ENCODE measurements at places on chromosomes 4 and X.

DNA sequence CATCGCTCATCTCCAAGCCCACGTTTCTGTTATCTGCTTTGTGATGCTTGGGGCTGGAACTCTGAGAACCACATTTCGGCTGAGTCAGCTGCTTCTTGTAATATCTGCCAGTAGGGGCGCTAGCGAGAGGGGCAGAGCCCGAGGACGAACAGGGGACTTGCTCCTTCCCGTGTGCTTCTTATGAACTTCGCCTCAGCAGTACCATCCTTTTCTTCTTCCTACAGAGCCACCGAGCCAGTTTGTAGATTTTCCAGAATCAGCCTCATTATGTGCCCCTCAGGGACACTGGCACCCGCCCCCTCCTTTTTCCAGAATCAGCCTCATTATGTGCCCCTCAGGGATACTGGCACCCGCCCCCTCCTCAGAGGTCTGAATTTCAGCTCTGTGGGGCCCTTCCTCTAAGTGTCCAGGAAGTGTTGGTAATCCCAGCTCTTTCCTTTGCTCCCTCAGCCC lies 441.7 kb upstream of the RASGEF1B start:
- H3K4me1 ChIP-seq, result peaks cover 9% of the 10 kb centered on the region
- no peak overlapping the region for H3K27ac ChIP-seq
- H3K36me3 ChIP-seq, result peaks cover 2% of the 10 kb centered on the region
- peak; percentile 25 for DNase-seq
- H3K4me3 ChIP-seq, result no peak overlapping the region
- H3K27me3 ChIP-seq, result peaks cover 34% of the 10 kb centered on the region

- no peak overlapping the region for H3K27ac ChIP-seq
- H3K4me1 ChIP-seq, result peaks cover 4% of the 10 kb centered on the region
- DNase-seq, result no peak
- H3K27me3 ChIP-seq, result no peaks in the 10 kb centered on the region
- H3K4me3 ChIP-seq, result no peak overlapping the region
Observed at GRCh38 chr4:68469482-68469881, 22.2 kb downstream of the TMPRSS11E start.

DNA sequence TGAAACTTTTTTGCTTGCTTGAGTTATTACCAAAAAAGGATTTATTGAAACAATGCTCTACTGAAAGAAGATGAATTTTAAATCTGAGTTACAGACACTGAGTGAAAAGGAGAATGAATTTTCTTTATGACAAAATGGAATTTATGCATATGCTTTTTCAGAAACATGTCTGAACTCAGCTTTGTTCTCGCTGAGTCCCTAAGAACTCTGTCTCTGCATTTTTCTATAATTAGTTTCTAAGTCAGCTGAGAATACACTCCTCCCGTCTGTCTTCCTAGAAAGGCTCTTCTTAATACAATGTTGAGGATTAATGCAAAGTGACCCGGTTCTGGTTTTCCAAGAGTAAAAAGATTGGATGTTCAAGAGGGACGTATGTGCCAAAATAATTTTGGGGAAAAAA lies 463.5 kb downstream of the NKX6-1 start:
- DNase-seq, result no peak
- no peaks in the 10 kb centered on the region for H3K4me1 ChIP-seq
- no peak overlapping the region for H3K4me3 ChIP-seq

GRCh38 chr4:42411803-42412202 lies 14.5 kb downstream of the SHISA3 start:
- H3K27ac ChIP-seq, result no peak overlapping the region
- H3K27me3 ChIP-seq, result no peaks in the 10 kb centered on the region
- H3K4me1 ChIP-seq, result no peaks in the 10 kb centered on the region

GRCh38 chrX:20265221-20265725 lies 1.4 kb downstream of the RPS6KA3 start:
- peaks cover 8% of the 10 kb centered on the region for H3K36me3 ChIP-seq
- H3K27ac ChIP-seq, result peak overlapping the region; percentile 97
- peak; percentile 18 for DNase-seq
- H3K4me3 ChIP-seq, result peak overlapping the region; percentile 97
- H3K4me1 ChIP-seq, result peaks cover 24% of the 10 kb centered on the region

GRCh38 chr4:185993328-185993973 lies 75.5 kb upstream of the TLR3 start:
- H3K27me3 ChIP-seq, result peaks cover 9% of the 10 kb centered on the region
- no peak for DNase-seq
- H3K27ac ChIP-seq, result no peak overlapping the region
- peaks cover 2% of the 10 kb centered on the region for H3K36me3 ChIP-seq
- H3K4me3 ChIP-seq, result no peak overlapping the region

GRCh38 chr4:56655627-56656345 lies 25.3 kb downstream of the HOPX start:
- no peak for DNase-seq
- peaks cover 9% of the 10 kb centered on the region for H3K27me3 ChIP-seq
- peak overlapping the region; percentile 97 for H3K4me3 ChIP-seq

- H3K27me3 ChIP-seq, result peaks cover 24% of the 10 kb centered on the region
- no peaks in the 10 kb centered on the region for H3K4me1 ChIP-seq
- no peaks in the 10 kb centered on the region for H3K36me3 ChIP-seq
- H3K27ac ChIP-seq, result no peak overlapping the region
Observed at GRCh38 chr4:121278811-121279368, 101.9 kb downstream of the QRFPR start.

DNA sequence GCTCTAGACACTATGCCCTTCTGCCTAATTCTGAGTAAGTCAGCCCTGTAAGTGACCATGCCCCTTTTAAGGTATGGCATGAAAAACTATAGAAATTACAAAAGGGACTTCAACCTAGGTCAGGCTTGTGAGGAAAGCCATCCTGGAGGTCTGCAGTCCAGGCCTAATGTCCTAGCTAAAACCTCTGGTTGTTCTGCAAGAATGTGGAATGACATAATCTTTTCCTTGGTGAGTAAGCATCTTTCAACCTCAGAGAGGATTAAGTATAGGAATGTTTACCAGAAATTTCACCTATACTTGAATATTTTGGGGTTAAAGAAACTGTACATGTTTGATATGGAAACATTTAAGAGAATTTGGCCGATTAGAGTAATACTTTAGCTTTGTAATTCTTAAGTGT lies 23.8 kb upstream of the HPSE start:
- no peaks in the 10 kb centered on the region for H3K4me1 ChIP-seq
- H3K27ac ChIP-seq, result no peak overlapping the region
- no peaks in the 10 kb centered on the region for H3K27me3 ChIP-seq
- no peak overlapping the region for H3K4me3 ChIP-seq
- H3K36me3 ChIP-seq, result no peaks in the 10 kb centered on the region
- no peak for DNase-seq

GRCh38 chrX:134431894-134432293 lies 28.1 kb upstream of the HPRT1 start:
- no peak overlapping the region for H3K4me3 ChIP-seq
- H3K27me3 ChIP-seq, result no peaks in the 10 kb centered on the region
- no peak for DNase-seq
- H3K36me3 ChIP-seq, result peaks cover 10% of the 10 kb centered on the region
- H3K4me1 ChIP-seq, result no peaks in the 10 kb centered on the region

DNA sequence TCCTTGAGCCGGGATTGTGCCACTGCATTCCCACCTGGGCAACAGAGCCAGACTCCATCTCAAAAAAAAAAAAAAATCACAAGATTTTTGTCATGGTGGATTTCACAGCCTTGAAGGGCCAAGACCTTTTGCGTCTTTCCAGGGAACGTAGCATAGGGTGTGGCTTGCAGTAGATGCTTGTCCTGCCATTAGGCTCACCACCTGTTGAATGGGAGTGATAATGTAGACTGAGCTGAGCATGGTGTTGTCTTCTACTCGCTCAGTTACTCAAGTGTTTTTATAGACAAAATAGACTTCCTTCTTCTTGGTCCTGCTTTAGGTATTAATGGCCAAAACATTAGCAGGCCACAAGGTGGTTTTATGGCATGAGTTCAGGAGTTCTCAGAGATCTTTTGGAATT lies 40.8 kb downstream of the JADE1 start:
- no peak overlapping the region for H3K4me3 ChIP-seq
- no peak for DNase-seq
- H3K27ac ChIP-seq, result no peak overlapping the region
- no peaks in the 10 kb centered on the region for H3K27me3 ChIP-seq
- H3K4me1 ChIP-seq, result peaks cover 32% of the 10 kb centered on the region
- peaks cover 63% of the 10 kb centered on the region for H3K36me3 ChIP-seq

- H3K27ac ChIP-seq, result no peak overlapping the region
- H3K4me3 ChIP-seq, result no peak overlapping the region
- no peaks in the 10 kb centered on the region for H3K27me3 ChIP-seq
- no peak for DNase-seq
- peaks cover 20% of the 10 kb centered on the region for H3K4me1 ChIP-seq
Observed at GRCh38 chr4:122172266-122172665, 20.1 kb downstream of the BLTP1 start.

- DNase-seq, result no peak
- H3K27ac ChIP-seq, result no peak overlapping the region
- H3K4me1 ChIP-seq, result no peaks in the 10 kb centered on the region
- no peaks in the 10 kb centered on the region for H3K36me3 ChIP-seq
- H3K4me3 ChIP-seq, result no peak overlapping the region
Observed at GRCh38 chrX:123348468-123348867, 164.4 kb downstream of the GRIA3 start.

DNA sequence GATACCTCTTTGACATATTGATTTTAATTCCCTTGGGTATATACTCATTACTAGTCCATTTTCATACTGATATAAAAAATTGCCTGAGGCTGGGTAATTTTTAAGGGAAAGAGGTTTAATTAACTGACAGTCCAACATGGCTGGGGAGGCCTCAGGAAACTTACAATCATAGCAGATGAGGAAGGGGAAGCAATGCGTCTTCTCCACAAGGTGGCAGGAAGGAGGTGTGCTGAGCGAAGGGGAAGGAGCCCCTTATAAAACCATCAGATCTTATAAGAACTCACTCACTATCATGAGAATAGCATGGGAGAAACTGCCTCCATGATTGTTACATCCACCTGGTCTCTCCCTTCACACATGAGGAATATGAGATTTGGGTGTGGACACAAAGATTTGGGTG lies 42.4 kb downstream of the MSX1 start:
- no peak for DNase-seq
- no peaks in the 10 kb centered on the region for H3K4me1 ChIP-seq
- H3K36me3 ChIP-seq, result no peaks in the 10 kb centered on the region
- no peak overlapping the region for H3K27ac ChIP-seq

DNA sequence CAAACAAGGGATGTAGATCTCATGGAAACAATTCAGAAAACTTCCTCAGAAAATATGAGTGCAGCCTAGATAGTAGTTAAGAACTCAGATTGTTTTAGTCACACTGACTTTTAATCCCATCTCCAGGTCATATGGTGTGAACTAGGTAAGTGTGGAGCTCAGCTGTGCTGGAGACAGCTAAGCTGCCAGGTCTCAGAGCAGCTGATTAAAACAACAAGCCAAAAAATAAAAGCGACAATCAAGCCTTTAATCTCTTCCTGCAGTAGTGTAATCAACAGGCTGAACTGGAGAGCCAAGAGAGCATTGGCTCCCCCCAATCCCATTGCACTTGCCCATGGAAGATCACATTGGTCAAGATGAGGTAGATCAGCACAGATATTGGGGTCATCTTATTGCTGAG lies 98.3 kb upstream of the ATOH1 start:
- H3K4me1 ChIP-seq, result no peaks in the 10 kb centered on the region
- DNase-seq, result no peak
- no peak overlapping the region for H3K27ac ChIP-seq
- no peaks in the 10 kb centered on the region for H3K27me3 ChIP-seq
- no peaks in the 10 kb centered on the region for H3K36me3 ChIP-seq
- no peak overlapping the region for H3K4me3 ChIP-seq

- H3K4me1 ChIP-seq, result no peaks in the 10 kb centered on the region
- no peak overlapping the region for H3K4me3 ChIP-seq
- H3K36me3 ChIP-seq, result no peaks in the 10 kb centered on the region
- H3K27me3 ChIP-seq, result no peaks in the 10 kb centered on the region
- DNase-seq, result no peak
Observed at GRCh38 chr4:103754844-103755243, 35.1 kb upstream of the TACR3 start.

DNA sequence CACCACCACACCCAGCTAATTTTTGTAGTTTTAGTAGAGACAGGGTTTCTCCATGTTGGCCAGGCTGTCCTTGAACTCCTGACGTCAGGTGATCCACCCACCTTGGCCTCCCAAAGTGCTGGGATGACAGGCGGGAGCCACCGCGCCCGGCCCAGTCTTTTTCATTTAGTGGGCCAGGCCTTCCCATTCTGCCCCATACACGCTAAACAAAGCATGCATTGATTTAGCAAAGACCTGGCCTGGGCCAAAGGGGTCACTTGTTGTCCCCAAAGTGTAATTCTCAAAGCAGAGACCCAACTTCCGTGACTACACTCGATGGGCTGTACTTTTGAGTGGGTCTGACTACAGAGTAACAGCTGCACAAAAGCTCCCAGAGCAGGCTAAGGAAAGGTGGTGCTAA lies 29.2 kb downstream of the CNGA2 start:
- no peak overlapping the region for H3K27ac ChIP-seq
- DNase-seq, result no peak
- H3K27me3 ChIP-seq, result peaks cover 10% of the 10 kb centered on the region
- H3K4me1 ChIP-seq, result no peaks in the 10 kb centered on the region
- H3K36me3 ChIP-seq, result no peaks in the 10 kb centered on the region

GRCh38 chr4:72326692-72327632 lies 242.1 kb downstream of the ADAMTS3 start:
- no peak overlapping the region for H3K27ac ChIP-seq
- H3K4me3 ChIP-seq, result no peak overlapping the region
- peaks cover 10% of the 10 kb centered on the region for H3K27me3 ChIP-seq
- H3K4me1 ChIP-seq, result no peaks in the 10 kb centered on the region

DNA sequence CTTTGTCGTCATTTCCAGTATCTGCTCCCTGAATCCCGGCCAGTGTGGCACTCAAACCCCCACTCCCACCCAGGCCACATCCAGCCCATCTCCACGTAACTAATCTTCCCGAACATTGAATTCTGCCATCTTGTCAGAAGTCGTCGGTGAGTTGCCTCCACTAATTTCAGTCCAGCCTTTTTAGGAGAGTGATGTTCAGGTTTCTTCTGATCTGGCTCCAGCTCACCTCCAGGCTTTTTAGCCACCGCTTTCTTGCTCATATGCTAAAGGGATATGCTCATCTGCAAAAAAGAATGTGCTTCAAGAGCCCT lies 1.3 kb downstream of the TMEM165 start:
- peak overlapping the region; percentile 92 for H3K27ac ChIP-seq
- peaks cover 21% of the 10 kb centered on the region for H3K36me3 ChIP-seq
- no peak for DNase-seq
- H3K4me3 ChIP-seq, result peak overlapping the region; percentile 95
- H3K4me1 ChIP-seq, result peaks cover 45% of the 10 kb centered on the region
- no peaks in the 10 kb centered on the region for H3K27me3 ChIP-seq

- DNase-seq, result no peak
- no peak overlapping the region for H3K4me3 ChIP-seq
- no peaks in the 10 kb centered on the region for H3K4me1 ChIP-seq
- no peak overlapping the region for H3K27ac ChIP-seq
Observed at GRCh38 chr4:156638925-156639605, 332.5 kb downstream of the PDGFC start.

- H3K27ac ChIP-seq, result no peak overlapping the region
- DNase-seq, result no peak
Observed at GRCh38 chrX:17547658-17548057, 172.7 kb downstream of the NHS start.

GRCh38 chr4:142913461-142914030 lies 67.4 kb upstream of the INPP4B start:
- no peak for DNase-seq
- H3K4me3 ChIP-seq, result no peak overlapping the region
- peaks cover 12% of the 10 kb centered on the region for H3K27me3 ChIP-seq
- H3K4me1 ChIP-seq, result no peaks in the 10 kb centered on the region
